NCI-H1092 (cell line): ENCODE measurements at places on chromosomes 2 and 18.

GRCh38 chr2:54103454-54104314, 11.7 kb upstream of the ACYP2 start:
- DNase-seq, result no peak

GRCh38 chr2:235347691-235348090, 146.2 kb upstream of the AGAP1 start:
- no peak for DNase-seq

DNA sequence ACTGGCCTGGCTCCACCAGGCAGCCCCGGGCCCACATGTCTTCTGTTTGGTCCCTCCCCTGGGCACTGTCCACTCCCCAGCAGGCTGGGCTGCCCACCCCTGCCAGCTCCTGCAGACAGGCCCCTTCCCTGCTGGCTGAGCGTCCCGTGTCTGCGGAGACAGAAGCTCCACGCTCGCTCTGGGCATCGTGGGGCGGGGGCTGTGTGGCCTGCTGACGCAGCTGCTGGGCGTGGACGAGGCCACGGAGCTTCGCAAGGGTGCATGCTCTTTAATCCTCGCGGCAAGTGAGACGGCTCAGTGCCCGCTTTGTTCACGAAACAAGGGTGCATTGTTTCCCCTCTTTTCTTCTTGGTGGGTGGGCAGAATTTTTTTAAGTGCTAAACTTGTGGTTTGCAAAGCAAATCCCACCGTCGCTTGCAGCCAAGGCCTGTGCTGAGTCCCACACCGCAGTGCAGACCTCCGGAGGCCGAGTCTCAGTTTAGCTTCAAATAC, 132.8 kb upstream of the CTDP1 start:
- no peak for DNase-seq

DNA sequence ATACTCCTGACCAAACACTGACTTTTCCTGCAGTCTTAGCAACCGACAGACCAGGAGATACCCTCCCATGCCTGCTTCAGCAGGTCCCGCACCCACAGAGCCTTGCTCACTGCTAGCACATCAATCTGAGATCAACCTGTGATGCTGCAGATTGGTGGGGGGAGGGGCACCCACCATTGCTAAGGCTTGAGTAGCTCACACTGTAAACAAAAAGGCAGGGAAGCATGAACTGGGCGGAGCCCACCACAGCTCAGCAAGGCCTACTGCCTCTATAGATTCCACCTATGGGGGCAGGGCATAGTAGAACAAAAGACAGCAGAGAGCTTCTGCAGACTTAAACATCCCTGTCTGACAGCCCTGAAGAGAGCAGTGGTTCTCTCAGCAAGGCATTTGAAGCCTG, 109.7 kb downstream of the SP100 start:
- no peak for DNase-seq
